ENCODE measurements at places on chromosomes 1 and 21. TPM values are rescaled to one million over a fixed set of nuclear protein-coding genes. Genes with fewer than 3 reads are reported as not detected.

GRCh38 chr1:224959656-224960055, 30.2 kb downstream of the DNAH14 start:
- H3K27me3 ChIP-seq = no peaks in the 10 kb centered on the region
- H3K27ac ChIP-seq = no peak overlapping the region
- no peaks in the 10 kb centered on the region for H3K4me1 ChIP-seq

GRCh38 chr1:30586671-30587070, 136.7 kb downstream of the MATN1 start:
- no peaks in the 10 kb centered on the region for H3K36me3 ChIP-seq
- no peak overlapping the region for H3K27ac ChIP-seq
- no peak for DNase-seq
- H3K4me3 ChIP-seq = no peak overlapping the region

The MYOG gene
- total RNA-seq = not detected

The LCE2C gene
- total RNA-seq = not detected

The S100A1 gene
- 2.3 TPM for total RNA-seq

The IL23R gene
- 0.31 TPM for total RNA-seq

The S100A7A gene
- not detected for total RNA-seq

The CLCA4 gene
- total RNA-seq = not detected
